ENCODE measurements at places on chromosomes 7 and 10.

GRCh38 chr10:45410807-45411606 lies 37.0 kb downstream of the ALOX5 start:
- DNase-seq = no peak

- no peak for DNase-seq
Observed at GRCh38 chr10:34124522-34125035, 690.5 kb downstream of the PARD3 start.

GRCh38 chr7:10767771-10768170 lies 205.9 kb upstream of the PHF14 start:
- no peak for DNase-seq

- no peak for DNase-seq
Observed at GRCh38 chr10:51786016-51786683, 86.8 kb upstream of the CSTF2T start.
